ENCODE measurements at places on chromosomes 12 and 14.
A peak's percentile ranks its signal among the peaks of the same experiment; 100 is the strongest.

GRCh38 chr12:51891843-51892242 is 3.9 kb downstream of the ANKRD33 start:
- DNase-seq = no peak

GRCh38 chr14:100396266-100396795 is 73.2 kb downstream of the SLC25A47 start:
- DNase-seq = no peak

GRCh38 chr12:92562063-92562734 is 140.6 kb upstream of the PLEKHG7 start:
- DNase-seq = no peak

GRCh38 chr14:66404051-66404545 is 82.1 kb upstream of the CCDC196 start:
- no peak for DNase-seq

DNA sequence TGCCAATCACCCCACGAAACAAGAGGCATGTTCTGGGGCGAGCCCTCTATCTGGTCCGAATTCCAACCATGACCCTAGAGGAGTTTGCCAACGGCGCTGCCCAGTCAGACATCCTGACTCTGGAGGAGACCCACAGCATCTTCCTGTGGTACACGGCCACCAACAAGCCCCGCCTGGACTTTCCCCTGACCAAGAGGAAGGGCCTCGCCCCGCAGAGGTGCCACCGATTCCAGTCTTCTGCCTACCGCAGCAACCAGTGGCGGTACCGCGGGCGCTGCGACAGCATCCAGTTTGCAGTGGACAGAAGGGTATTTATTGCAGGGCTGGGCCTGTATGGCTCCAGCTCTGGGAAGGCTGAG is 1.7 kb downstream of the BTBD6 start:
- no peak for DNase-seq

DNA sequence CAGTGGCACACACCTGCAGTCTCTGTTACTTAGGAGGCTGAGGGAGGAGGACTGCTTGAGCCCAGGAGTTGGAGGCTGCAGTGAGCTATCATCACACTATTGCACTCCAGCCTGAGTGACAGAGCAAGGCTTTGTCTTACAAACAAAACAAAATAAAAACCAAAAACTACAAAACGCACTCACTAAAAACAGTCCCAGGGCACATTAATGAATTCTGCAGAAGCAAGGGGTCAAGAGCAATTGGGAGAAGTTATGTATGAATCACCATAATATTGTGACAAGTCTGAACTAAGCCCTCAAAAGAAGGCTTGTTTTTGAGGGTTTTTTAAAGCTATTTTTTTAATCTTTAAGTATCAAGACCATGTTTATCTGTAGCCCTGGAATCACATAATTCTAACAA is 201.1 kb downstream of the MED13L start:
- no peak for DNase-seq

DNA sequence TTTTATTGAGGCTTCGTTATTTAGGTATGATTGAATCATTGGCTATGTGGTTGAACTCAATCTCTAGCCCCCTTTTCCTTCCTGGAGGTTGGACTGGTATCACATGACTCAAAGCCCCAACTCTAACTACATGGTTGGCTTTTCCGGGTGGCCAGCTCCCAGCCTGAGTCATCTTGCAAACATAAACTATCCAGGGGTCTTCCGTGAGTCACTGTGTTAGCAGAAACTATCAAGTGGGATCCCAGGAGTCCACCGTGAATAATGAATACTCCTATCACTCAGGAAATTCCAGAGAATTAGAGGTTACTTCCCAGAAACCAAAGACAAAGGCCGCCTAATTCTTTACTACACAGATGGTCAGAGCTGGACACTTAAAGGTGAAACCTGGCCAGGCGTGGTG is 19.7 kb upstream of the PLEKHD1 start:
- DNase-seq = no peak

DNA sequence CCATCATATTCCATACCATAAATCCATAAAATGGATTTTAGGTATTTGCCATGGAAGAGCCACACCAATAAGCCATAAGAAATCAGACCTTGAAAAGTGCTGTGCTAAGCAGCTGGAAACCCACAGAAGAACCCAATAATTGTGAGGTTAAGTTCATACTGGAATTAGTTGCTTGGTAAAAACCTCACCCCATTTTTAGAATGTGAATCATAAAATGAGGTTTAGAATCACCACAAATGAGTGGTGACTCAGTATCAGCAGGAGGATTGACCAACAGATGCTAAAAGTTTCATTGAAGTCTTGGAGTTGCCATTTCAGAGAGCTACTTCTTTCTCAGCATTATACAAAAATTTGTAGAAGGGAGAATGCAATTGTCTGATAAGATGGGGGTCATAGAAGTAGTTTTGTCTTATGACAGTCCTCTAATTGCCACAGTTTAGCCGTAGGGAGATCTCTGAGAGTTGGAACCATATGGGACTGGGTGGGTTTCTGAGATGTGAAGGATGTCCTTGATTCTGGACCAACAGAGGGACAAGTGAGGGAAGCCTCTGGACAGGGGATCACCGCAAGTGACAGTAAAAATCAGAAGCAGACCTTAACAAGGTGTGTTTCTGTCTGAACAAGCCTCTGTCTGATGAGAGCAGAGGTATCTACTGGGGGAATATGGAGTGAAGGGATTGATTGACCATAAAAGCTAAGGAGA is 1.4 kb upstream of the STON2 start:
- no peak for DNase-seq

DNA sequence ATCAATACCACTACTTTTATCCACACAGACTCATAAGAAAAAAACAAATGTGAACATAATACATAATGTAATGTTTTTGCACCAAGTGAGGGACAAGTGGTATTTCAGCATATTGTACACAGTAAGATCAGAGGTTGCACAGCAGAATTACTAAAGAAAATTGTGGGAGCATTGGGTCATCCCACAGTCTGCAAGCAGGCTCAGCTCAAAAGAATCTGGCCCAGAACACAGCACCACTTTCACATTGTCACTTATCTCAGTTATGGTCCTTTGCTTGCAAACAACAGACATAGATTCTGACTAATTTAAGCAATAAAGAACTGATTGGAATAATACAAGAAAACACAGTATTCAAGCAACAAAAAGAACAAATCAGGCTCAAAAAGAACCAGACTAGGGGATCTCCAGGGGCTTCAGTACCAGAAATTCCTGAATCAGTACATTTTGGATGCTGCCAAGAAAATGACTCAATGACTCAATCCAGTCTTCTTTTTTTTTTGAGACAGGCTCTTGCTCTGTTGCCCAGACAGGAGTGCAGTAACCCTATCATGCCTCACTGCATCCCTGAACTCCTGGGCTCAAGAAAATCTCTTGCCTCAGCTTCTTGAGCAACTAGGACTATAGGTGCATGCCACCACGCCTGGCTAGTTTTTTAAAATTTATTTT is 42.9 kb upstream of the EEA1 start:
- no peak for DNase-seq

DNA sequence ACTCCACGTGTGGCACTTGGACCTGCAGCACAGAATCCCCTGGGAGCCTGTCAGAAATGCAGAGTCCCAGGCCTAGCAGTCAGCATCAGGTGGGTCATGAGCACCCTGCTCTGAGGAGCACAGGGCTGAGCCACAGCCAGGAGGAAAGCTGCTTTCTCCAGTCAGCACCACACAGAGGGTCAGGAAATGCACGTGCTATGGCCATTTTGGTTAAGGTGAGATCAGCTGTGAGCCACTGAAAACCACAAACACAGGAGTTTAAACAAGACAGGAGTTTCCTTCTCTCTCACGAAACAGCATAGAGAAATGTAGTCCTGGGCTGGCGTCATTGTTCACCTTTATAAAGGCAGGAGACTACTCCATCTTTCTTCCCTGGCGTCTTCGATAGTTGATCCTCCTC is 204.5 kb upstream of the SFSWAP start:
- DNase-seq = no peak

GRCh38 chr14:24238123-24238522 is 4.3 kb downstream of the TINF2 start:
- peak; percentile 65 for DNase-seq

GRCh38 chr14:102764220-102764671 is 13.0 kb upstream of the TRAF3 start:
- no peak for DNase-seq

DNA sequence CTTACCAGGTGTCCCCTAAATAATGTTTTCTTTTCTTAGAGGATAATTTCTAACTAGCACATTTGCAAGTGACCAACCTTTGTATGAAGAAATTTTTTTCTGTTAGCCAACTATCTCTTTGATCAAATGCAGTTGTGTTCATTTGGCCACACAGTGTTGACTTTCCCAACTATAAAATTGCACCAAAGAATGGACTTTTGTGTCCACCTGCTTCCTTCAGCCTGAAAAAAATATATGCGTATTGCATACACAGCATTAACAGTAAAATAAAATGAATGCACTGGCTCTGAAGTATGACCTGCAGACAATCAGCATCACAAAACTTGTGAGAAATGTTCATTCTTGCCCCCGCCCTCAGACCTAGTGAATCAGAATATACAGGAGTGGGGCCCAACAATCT is 342.0 kb downstream of the SEC23A start:
- DNase-seq = no peak

- no peak for DNase-seq
These were observed 10.0 kb upstream of the CALCOCO1 start for GRCh38 chr12:53737093-53737808.

DNA sequence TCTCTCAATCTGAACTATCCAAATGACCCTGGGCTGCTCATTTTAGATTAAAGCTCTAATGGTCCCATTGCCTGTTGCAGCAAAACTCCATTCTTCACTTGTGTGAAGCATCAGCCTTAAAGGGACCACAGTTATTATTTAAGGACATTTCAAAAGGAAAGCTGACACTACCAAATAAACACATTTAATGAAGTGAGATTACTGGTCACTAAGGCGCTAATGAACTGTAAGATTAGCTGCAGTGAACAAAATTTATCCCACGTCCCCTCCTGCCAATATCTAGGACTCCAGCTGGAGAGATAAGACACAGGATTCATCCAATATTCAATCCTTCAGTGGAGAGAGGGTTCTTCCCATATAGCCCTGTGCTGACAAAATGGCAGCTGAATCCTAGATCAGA is 1029.2 kb upstream of the SEL1L start:
- DNase-seq = no peak

GRCh38 chr12:75585330-75585729 is 73.9 kb upstream of the KRR1 start:
- no peak for DNase-seq

GRCh38 chr14:32722631-32723183 is 216.0 kb upstream of the NPAS3 start:
- DNase-seq = no peak

DNA sequence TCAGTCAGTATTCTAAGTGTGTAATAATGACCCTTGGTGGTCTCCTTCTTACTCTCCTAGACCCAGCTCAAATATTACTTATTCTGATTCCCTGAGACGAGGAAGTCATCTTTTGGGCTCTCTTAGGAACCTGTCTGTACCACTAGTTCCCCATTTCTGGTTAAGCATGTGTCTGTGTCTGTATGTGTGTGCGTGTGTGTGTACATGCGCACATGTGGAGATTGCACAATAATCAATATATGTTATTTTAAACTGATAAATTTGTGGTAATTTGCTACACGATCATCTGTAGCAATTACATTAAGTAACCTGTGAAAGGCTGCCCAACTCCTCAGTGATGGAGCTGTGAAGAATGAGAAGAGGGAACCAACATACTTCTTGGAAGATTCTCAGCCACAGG is 132.2 kb downstream of the ASCL4 start:
- DNase-seq = no peak

DNA sequence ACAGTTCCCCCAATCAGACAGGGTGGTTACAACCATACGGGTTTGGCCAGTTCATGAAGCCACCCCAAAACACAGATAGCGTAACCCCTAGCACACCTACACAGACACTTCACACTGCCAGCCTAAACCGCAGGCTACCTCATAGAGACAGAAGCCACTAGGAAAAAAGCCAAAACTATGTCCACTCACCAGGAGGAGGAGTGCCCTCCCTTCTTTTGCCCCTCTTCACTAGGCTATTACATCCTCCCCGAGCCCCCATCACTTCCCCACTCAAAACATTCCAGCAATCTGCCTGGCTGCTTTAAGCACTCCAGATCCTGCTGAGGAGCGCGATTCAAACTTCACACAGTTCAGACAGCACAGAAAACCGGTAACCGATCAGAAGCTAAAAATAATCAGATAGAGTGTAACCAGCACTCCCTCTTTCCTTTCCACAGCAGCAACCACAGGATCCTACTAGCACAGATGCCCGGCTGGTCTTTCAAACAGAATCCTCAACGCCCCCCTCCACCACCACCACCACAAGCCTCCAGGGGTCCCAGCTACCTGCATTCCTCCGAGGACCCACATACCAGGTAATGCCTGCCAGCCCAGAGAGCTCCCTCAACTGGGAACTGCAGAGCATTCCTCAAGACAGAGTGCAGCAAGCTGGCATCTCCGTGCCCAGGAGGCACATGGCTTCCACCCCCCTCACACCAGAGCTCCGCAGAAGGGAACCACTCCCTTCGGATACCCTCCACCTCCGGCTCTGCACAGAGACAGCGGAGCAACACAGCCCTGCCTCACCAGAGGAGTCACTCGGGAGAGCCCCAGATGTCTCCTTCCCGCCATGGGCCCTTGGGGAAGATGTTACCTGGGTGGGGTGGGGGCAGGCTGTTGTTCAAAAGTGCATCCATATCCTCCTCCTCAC is 1.5 kb downstream of the CHD4 start:
- DNase-seq = peak; percentile 74

- peak; percentile 96 for DNase-seq
These were observed at the start of gene SLC8B1 for GRCh38 chr12:113334786-113335539. Gene SLC8B1 (minus strand): TSS chr12:113335109. CDS start chr12:113332878, 2,231 bp downstream.

GRCh38 chr12:129827866-129828384 is 75.9 kb downstream of the TMEM132D start:
- DNase-seq = no peak

DNA sequence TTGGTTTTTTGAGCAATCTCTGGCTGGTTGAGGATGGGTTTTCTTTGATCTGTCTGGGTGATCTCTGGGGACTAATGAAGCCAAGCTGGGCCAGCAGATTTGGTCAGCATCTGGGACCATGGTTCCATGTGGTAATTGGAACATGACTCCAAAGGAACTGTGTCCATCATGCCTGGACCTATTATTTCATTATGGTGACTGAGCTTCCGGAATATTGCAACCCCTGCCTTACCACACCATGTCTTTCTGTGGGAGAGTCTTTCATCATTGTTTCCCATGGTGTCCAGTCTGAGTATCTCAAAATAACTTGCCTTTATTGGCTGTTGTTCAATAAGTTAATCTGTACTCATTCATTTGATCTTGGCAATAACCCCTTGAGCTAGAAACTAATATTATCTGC is 624.9 kb upstream of the TBX3 start:
- no peak for DNase-seq

DNA sequence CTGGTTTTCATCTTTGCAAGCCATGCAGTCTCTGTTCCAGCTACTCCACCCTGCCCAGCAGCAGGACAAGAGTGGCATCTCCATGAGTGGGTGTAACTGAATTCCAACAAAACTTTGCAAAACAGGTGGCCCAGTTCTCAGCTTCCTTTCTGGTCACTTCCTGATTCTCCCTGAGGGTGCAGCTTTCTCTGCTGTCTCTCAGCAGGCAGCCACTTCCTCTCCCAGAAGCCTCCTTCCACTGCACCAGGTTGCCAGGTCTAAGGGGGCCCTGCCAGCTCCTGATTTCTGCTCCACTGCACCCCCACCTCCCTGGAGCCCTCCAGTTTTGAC is 341.0 kb upstream of the FKBP4 start:
- DNase-seq = no peak

GRCh38 chr14:94921456-94921855 is 151.5 kb upstream of the GSC start:
- no peak for DNase-seq

All from activated effector memory CD4-positive, alpha-beta T cell treated with anti-CD3 and anti-CD28 coated beads, Interleukin-2, amount 50 U/mL, for 16 hours (primary cell).